ENCODE measurements at places on chromosomes 2 and 18.

DNA sequence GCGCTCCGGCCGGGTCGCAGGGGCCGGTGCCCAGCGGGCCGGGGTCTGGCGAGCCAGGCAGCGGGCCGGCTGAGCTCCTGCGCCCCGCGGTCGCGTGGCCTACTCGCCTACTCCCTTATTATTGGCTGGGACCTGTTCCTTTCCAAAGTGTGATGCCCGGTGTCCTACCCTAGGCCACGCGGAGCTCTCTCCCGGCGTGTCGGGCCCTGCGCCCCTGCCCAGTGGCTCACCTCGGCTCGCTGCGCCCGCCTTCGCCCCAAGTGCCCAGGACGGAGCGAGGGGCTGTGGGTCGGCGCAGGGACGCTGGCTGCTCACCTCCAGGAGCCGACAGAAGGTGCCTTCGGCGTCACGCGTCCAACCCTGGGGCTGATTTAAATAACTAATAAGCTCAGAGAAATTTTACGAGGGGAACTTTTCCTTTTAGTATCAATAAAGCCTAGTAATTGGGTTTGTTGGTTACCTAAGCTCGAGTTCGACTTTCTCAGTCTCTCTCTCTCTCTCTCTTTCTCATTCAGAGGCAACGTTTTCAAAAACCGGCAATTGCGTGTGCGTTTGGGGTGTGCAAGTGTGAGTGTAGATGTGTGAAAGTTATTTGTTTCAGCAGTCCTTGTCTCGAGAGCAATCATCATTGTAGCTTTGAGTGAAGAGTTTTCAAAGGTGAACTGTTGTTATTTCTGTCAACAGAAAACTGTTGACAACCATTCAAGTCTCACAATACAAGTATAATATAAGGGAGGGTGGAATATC, 7.0 kb upstream of the SATB2 start:
- DNase-seq: no peak

- no peak for DNase-seq
Measured at GRCh38 chr2:117723483-117723882, 91.0 kb upstream of the DDX18 start.

GRCh38 chr2:222610746-222611145, 45.1 kb downstream of the FARSB start:
- DNase-seq: no peak

DNA sequence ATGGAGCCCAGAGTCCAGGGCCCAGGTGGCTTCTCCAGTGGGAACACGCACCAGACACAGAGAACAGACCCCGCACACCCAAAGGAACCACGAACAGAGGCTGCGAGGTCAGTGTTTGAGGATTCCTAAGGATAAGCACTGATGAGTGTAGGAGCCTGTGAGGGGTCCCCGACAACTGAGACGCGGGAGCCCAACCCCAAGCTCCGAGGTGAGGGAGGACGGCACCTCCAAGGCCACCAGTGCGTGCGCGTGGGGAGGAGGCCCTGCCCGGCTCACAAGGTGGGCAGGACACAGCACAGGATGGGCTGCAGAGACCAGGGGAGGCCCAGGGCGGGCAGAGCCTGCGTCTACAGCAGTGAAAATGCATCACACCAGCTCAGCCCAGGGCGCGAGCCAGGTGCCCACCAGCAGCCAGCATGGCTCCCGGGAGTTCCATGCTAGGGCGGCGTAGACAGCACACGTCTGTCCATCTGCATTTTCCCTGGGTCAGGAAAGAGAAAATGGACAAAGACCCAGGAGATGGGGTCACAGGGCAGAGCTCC, 189.1 kb downstream of the EIPR1 start:
- no peak for DNase-seq

GRCh38 chr18:61901323-61901986, 8.6 kb upstream of the RNF152 start:
- no peak for DNase-seq

- no peak for DNase-seq
Measured at GRCh38 chr2:192901446-192901845, 706.7 kb upstream of the TMEFF2 start.

GRCh38 chr2:145723872-145724271, 1204.0 kb upstream of the ZEB2 start:
- no peak for DNase-seq

DNA sequence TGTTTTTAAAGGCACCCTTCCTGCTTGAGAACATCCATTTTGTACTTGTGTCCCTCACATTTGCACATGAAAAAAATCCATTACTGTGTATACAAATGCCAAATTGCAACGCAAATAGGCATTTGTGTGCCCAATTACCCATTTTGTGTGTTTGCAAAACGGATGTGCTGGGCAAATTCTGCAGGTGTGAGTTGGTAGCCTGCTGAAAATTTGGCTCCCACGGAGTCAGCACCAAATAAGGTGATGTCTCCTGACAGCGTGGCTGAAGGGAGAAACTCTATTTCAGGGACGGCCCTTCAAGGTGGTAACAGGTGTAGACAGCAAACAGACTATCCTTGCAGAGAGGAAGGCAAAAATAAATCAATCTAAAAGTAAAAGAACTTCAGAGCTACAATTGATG, 661.1 kb downstream of the BCL11A start:
- no peak for DNase-seq

GRCh38 chr2:147469471-147469870, 375.4 kb upstream of the ACVR2A start:
- no peak for DNase-seq

- peak; percentile 15 for DNase-seq
Measured at GRCh38 chr2:29281086-29281915, 166.1 kb downstream of the CLIP4 start.

- DNase-seq: no peak
Measured at GRCh38 chr2:124323321-124323720, 298.2 kb downstream of the CNTNAP5 start.

DNA sequence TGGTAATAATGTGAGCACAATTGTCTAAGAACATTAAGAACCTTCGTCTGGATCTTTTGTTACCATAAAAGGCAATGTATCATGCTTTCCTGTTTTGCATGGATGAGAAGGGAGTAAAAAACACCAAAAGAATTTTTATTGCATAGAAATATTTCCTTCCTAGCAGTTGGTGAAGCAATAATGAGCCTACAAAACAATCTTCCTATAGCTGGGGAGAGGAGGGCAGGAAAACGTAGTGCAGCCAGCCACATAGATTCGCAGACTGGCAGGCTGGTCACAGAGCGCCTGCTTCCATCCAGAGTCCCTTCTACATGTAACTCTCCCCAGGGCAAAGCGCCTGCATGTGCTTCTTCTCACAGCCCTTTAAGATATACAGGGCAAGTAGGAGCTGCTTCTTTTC, 190.4 kb downstream of the BABAM2 start:
- no peak for DNase-seq

- DNase-seq: peak; percentile 92
Measured at GRCh38 chr2:37324536-37324785, 172 bp downstream of the PRKD3 start.

DNA sequence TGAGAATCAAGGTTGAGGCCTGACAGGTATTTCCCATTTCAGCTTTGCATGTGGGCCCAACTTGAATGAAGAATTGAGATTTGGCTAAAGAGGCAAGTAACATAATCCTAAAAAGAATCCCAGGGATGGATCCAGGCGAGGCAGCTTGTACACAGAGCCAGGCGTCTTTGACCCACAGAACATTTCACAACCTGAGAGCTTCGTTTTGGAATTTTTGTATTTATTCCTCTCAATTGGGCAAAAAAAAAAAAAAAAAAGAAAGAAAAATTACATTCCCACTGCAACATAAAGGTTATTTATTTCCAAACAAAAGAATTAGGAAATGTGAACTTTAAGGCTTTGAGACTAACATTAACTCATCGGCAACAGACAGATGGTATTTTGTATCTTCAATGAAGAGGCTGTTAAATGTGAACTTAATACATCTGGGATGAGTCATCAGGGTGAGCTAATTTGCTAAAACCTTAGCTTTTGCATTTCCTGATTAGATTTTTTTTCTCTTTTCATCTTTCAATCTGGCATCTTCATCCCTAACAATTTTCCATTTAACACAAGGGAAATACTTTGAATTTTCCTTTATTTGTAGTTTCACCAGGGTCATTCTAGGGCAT, 478.5 kb upstream of the TNP1 start:
- DNase-seq: no peak

- peak; percentile 36 for DNase-seq
Measured at GRCh38 chr2:239715202-239715601, 309.9 kb downstream of the NDUFA10 start.

GRCh38 chr2:58131191-58132011, 84.8 kb downstream of the VRK2 start:
- no peak for DNase-seq

DNA sequence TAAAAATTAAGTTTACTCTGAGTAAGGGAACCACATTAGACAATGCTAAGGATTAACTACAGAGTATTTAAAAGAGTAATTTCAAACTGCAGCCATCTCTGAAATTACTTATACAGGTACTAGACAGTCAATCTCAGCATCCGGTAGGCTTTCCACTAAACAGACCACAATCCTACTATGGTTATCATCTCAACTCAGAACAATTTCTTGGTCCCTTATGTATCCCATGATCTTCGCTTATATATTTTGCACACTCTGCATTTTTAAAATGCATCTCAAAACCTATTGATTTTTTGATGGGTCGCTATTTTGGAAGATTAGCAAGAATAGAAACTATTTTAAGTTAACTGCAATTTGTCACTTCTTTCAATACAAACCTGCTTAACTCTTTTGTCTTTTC, 1.4 kb downstream of the PPP4R1 start:
- no peak for DNase-seq

- DNase-seq: no peak
Measured at GRCh38 chr2:2694746-2695145, 363.7 kb upstream of the MYT1L start.

DNA sequence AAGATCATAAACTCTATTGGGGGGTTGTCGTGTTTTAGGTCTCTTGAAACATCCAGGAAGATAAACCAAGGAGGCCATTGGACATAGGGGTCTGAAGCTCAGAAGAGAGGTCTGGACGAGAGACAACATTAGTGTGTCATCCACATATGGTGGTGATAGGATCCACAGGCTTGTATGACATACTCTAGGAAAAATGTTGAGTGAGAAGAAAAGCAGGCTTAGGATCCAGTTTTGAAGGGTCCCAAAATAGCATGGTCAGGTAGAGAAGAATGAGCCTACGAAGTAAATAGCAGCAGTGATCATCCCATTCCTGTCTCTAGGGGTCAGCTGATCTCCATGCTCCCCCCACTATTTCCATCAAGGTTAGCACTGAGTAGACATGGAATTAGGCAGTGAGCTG, 166.8 kb downstream of the ANKRD30B start:
- no peak for DNase-seq

DNA sequence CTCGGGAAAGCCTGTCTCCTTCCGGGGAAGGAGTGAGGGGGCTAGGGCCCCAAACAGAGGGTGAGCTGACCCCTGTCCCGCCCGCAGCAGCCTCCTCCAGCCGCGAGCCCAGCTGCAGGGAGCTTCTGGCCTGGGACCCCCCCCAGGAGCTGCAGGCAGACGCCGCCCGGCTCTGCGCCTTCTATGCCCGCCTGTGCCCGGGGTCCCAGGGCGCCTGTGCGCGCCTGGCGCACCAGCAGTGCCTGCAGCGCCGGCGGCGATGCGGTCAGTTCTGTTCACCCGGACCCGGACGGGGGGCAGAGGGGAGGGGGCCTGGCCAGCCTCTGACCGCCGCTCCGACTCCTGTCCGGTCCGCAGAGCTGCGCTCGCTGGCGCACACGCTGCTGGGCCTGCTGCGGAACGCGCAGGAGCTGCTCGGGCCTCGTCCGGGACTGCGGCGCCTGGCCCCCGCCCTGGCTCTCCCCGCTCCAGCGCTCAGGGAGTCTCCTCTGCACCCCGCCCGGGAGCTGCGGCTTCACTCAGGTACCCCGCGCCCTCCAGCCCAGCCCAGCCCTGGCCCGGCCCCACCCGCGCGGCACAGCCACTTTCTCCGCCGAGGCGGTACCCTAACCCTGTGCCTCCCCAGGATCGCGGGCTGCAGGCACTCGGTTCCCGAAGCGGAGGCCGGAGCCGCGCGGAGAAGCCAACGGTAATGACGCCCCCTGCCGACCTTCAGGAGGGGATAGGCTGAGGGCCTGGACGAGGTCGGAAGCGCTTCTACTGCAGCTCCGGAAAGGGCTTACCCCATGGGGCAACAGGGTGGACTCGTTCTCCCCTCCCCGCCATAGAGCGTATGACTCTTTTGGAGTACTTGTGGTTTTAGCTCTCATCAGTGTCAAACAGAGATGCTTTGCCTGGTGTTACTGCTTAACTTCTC, 2.0 kb upstream of the CHRND start:
- no peak for DNase-seq

- DNase-seq: no peak
Measured at GRCh38 chr2:27807476-27807875, 36.0 kb downstream of the MRPL33 start.

DNA sequence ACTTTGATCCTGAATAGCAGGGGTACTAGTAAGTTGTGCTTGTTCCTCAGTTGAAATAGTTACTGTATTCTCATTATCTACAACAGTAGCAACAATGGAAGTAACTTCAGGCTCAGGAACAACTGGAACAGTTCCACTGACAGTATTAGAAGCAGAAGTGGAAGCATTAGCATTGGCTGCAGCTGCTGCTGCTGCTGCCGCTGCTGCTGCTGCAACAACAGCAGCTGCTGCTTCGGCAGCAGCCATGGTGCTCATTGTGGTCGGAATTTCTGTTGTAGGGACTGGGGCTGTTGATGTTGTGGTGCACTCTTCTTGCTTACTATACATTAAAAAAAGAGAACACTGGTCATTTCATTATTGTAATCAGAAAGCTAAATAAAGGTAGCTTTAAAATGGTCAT, 40.8 kb downstream of the PRPF40A start:
- no peak for DNase-seq

- no peak for DNase-seq
Measured at GRCh38 chr2:84879584-84880394, 1.1 kb downstream of the TRABD2A start.

DNA sequence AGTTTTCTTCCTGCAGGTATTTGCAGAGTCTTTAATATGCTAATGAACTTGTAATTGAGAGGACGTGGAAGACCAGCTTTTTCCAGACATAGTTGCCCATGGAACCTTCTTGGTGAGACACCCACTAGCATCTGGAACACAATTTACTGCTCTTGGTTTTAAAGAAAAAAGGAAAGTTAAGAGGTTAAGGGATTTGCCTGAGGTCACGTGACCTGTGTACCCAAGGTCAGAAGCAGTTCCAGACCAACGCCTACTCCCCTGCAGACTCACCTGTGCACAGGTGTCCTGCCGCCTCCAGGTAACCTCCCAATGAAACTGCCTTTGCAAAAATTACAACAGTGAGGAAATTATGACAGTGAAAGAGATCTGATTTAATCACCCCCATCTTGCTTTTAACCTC, 172.7 kb downstream of the ANAPC1 start:
- no peak for DNase-seq

GRCh38 chr2:46643951-46644350, 164.6 kb downstream of the TMEM247 start:
- no peak for DNase-seq

GRCh38 chr2:20957788-20958525, 85.9 kb downstream of the APOB start:
- DNase-seq: no peak

Measured in upper lobe of right lung (tissue), 1 donor.